ENCODE measurements at places on chromosomes 7 and 10. TPM values are rescaled to one million over a fixed set of nuclear protein-coding genes. Genes with fewer than 3 reads are reported as not detected.
A peak's percentile ranks its signal among the peaks of the same experiment; 100 is the strongest.

DNA sequence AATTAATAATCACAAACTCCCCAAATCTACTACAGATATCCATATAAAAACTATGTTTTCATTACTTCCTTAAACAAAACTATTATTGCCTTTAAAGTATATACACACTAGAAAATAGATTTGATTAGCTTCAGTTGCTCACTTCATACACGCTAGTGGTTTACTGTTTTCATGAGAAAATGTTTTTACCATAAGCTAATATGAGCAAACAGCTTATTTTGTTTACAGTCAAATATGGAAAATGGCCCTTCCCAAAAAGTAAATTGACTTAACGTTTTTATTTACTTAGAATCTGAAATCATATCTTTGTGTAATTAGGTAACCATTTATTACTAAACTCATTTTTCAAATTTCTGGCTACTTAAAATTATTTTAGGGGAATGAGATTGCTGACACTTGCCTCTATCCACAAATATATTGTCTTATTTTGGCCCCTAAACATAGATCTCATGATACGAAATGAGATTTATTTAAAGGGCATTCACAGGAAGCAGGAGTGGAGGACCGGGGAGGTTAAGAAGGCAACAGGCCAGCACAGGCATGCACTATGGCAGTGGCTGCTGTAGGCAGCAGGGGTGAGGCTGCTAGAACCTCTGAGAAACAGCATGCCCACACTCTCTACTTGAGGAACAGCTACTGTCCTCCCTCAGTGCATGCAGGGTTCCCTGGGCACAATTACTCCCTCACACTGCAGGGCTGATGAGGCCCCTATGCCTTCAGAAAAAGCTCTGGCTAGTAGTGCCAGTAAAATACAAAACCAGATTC, 29.6 kb upstream of the SOSTDC1 start:
- peak; percentile 29 for DNase-seq

The STEAP1 gene
- total RNA-seq: 8.8 TPM

GRCh38 chr10:26573674-26574073, 123.8 kb upstream of the PDSS1 start:
- no peak for DNase-seq

DNA sequence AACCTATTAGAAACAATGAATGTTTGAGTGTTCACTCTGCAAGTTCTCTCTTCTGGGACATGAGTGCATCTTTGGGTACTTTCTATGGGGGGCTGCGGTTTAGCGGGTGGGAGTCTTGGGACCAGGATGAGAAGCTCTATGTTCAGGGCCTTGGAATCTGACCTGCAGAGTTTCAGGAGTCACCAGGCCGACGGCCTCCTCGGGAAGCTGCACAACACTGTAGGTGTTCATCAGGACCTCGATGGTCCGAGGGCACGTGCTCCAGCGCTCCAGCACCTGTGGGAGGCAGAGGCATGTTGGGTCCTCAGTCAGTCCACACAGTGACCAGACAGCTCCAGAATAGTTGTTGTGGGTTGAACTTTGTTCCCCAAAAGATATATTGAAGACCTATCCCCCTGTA, 8.9 kb upstream of the GBX1 start:
- DNase-seq: peak; percentile 9

DNA sequence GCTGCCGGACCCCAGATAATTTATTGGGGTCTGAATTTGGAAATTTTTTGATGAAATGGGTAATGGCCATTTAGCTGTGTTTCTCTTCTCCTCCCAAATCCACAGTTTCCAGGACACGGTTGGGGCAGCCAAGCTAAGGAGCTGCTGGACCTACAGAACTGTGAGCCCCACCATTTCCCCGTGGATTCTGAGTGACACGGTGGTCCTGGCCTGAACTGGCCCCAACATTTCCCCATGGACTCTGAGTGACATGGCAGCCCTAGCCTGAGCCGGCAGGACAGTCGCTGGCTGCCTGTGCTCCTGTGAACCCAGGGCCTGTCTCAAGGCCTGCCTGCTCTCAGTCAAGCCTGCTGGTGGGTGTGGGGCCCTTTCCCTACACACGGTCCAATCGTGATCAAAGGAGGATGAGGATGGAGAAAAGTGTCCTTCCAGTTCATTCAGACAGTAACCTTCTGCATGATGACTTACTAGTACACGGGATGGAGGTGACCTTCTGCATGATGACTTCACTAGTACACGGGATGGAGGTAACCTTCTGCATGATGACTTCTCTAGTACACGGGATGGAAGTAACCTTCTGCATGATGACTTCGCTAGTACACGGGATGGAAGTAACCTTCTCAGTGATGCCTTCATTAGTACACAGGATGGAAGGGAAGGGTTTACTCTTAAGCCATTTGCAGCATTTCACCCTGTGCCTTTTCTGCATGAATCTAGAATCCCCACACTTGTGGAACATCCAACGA, 359.9 kb downstream of the GLRX3 start:
- no peak for DNase-seq

DNA sequence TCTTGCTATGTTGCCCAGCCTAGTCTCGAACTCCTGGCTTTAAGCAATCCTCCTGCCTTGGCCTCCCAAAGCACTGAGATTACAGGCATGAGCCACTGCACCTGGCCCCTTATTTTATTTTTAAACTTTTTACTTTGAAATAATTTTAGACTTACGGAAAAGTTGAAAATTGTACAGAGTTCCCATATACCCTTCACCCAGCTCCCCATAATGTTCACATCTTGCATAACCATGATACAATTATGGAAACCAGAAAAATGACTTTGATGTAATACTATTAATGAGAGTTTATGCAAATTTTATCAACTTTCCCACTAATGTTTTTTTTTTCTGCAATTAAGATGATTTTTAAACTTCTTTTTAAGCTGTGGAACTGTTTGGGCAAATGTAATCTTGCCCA, 58.3 kb downstream of the CDH23 start:
- no peak for DNase-seq

The CACNB2 gene
- total RNA-seq: 33.8 TPM

- no peak for DNase-seq
Observed at GRCh38 chr10:59244871-59245270, 68.4 kb downstream of the PHYHIPL start.

DNA sequence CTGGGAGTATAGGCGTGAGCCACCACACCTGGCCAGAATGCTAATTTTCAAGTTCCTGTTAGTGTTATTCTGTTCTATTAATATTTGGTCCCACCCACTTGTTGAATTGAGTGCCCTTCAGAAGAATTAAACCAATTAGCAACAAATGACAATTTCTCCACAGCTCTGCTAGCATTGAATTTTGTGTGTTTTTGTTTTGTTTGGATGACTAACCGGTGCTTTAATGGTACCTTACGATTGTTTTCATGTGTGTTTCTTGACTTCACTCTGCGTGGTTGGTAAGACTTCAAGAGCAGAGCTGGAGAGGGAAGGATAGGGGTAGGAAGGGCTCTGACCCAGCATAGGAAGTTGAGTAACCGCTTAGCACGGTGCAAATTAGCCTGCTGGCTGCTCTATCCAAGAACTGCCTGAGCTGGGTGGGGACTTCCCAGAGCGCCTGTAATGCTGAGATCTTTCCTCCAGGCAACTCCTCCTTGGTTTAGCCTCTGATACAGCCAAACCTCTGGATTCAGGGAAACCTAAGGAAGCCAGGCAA, 4.6 kb downstream of the ARPC1B start:
- peak; percentile 81 for DNase-seq

- DNase-seq: no peak
Observed at GRCh38 chr7:156682928-156683327, 42.4 kb downstream of the RNF32 start.

- DNase-seq: no peak
Observed at GRCh38 chr7:132142006-132142405, 434.3 kb downstream of the PLXNA4 start.

DNA sequence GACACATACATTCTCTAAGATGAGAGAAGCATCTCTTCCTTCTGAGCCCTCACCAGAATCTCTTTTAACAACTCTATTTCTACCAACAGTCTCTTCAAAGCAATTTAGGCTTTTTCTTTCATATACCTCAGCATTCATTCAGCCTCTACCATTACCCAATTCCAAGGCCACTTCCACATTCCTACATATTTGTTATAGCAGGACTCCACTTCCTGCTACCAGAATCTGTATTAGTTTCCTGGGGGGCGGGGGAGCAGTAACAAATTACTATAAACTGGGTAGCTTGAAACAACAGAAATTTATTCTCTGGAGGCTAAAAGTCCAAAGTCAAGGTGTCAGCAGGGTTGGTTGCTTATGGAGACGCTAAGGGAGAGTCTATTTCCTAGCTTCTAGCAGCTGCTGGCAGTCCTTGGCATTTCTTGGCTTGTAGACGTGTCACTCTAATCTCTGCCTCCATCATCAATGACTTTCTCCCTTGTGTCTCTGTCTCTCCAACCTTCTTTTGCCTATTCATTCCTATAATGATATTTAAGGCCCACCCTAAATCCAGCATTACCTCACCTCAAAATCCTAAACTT, 7.4 kb downstream of the PRPS1L1 start:
- no peak for DNase-seq

GRCh38 chr10:24545585-24545984, 178.1 kb downstream of the ARHGAP21 start:
- no peak for DNase-seq

- DNase-seq: no peak
Observed at GRCh38 chr7:23664122-23664521, 15.9 kb upstream of the FAM221A start.

- DNase-seq: no peak
Observed at GRCh38 chr10:13614530-13615332, 28.0 kb downstream of the PRPF18 start.

DNA sequence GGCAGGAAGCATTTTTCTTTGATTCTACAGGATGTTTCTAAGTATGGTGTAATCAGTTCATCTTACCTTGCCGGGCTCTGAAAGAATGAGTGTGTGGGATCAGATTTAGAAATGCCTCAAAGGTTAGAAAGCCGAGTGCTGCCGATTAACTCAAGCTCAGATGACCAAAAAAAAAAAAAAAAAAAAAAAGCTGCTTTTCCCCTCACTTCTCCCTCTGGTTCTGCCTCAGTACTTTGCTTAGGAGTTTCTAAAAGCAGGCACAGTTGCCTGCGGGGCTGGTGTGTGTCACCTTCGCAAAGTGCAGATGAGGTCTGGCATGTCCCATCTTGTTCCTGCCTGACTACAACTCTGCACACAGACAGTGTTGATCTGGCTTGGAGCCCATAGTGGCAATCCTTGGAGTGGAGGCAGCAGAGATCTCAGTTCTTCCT, 47.0 kb downstream of the KIAA1217 start:
- peak; percentile 46 for DNase-seq

DNA sequence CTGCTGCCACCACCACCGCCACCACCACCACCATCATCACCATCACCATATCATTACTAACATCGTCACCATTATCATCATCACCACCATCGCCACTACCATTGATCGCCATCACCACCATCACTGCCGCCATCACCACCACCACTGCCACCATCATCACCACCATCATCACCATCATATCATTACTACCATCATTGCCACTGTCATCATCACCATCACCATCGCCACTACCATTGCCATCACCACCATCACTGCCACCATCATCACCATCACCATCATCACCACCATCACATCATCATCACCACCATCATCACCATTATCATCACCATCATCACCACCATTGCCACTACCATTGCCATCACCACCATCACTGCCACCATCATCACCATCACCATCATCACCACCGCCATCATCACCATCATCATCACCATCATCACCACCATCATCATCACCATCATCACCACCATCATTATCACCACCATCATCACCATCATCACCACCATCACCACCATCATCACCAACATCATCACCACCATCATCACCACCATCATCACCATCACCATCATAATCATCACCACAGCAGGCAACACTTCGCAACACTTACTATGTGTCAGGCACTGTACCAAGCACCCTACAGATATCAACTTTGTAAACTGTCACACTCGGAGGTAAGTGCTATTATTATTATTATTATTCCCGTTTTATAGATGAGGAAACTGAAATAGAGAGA, 19.3 kb downstream of the NMT2 start:
- no peak for DNase-seq

- no peak for DNase-seq
Observed at GRCh38 chr10:110546499-110547110, 20.9 kb upstream of the SMC3 start.
